H1 (cell line): ENCODE measurements at places on chromosomes 5 and 9. TPM values are rescaled to one million over a fixed set of nuclear protein-coding genes. Genes with fewer than 3 reads are reported as not detected.

GRCh38 chr9:133485531-133486260, 6.8 kb upstream of the SLC2A6 start:
- no peaks in the 10 kb centered on the region; the same call in 1 of the 2 replicates for H3K27me3 ChIP-seq
- no peak overlapping the region for H3K27ac ChIP-seq
- H3K4me3 ChIP-seq = no peak overlapping the region
- H3K36me3 ChIP-seq = no peaks in the 10 kb centered on the region
- no peak for DNase-seq
- H3K4me1 ChIP-seq = no peaks in the 10 kb centered on the region; the same call in 1 of the 2 replicates

TSSK1B gene
- not detected in 2 replicates for total RNA-seq

- no peak for DNase-seq
- no peak overlapping the region for H3K27ac ChIP-seq
- H3K36me3 ChIP-seq = no peaks in the 10 kb centered on the region; the same call in 1 of the 2 replicates
- no peak overlapping the region for H3K4me3 ChIP-seq
Measured at GRCh38 chr5:4859500-4860235, 280.5 kb upstream of the ADAMTS16 start.

DNA sequence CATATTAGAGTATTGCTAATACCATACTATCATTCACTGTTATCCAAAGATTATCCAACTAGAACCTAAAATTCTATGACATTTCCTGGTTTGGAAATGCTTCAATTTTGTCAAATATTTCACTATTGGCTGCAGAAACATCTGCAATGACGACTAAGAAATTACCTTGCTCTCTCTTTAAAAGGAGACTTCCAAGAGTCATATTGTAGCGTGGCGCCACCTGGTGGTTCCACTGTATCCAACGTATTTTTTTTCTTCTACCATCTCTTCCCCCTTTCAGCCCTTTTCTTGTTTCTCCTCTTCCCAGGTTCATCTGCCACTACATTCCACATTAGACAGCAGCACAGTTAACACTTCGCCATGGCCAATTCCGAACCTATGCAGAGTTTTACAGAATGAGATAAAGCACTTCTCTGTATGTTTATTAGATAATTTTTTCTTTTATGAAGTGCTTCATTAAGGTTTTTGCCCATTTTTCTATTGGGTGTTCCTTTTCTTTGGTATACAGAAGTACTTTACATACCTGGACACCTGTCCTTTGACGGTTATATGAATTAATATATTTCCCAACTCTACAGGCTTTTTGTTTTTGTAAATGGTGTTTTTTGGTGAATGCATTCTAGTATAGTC, 153.5 kb downstream of the CDC42SE2 start:
- H3K4me3 ChIP-seq = no peak overlapping the region
- no peaks in the 10 kb centered on the region for H3K4me1 ChIP-seq
- H3K27ac ChIP-seq = no peak overlapping the region
- no peaks in the 10 kb centered on the region; the same call in 1 of the 2 replicates for H3K36me3 ChIP-seq

- H3K36me3 ChIP-seq = no peaks in the 10 kb centered on the region
- no peak overlapping the region for H3K27ac ChIP-seq
- no peak for DNase-seq
- H3K4me3 ChIP-seq = no peak overlapping the region
- H3K4me1 ChIP-seq = no peaks in the 10 kb centered on the region
Measured at GRCh38 chr5:856531-857425, 6.0 kb upstream of the ZDHHC11 start.

PCDHA9 gene
- total RNA-seq = 0.28 and 0.36 TPM in 2 replicates

GRCh38 chr9:87714819-87715218, 11.1 kb upstream of the CTSL start:
- H3K27ac ChIP-seq = no peak overlapping the region
- no peak for DNase-seq
- H3K4me3 ChIP-seq = no peak overlapping the region
- no peaks in the 10 kb centered on the region; the same call in 1 of the 2 replicates for H3K4me1 ChIP-seq
- no peaks in the 10 kb centered on the region for H3K27me3 ChIP-seq

- H3K27me3 ChIP-seq = no peaks in the 10 kb centered on the region
- DNase-seq = no peak
- H3K4me3 ChIP-seq = no peak overlapping the region
- H3K27ac ChIP-seq = no peak overlapping the region
- H3K4me1 ChIP-seq = peaks cover 7% of the 10 kb centered on the region
- no peaks in the 10 kb centered on the region for H3K36me3 ChIP-seq
Measured at GRCh38 chr9:83431101-83432060, 106.8 kb downstream of the FRMD3 start.

GRCh38 chr9:36730414-36730813, 157.7 kb downstream of the MELK start:
- no peaks in the 10 kb centered on the region for H3K27me3 ChIP-seq
- H3K27ac ChIP-seq = no peak overlapping the region
- no peak overlapping the region for H3K4me3 ChIP-seq
- peaks cover 6% of the 10 kb centered on the region for H3K4me1 ChIP-seq
- no peak for DNase-seq

- H3K27ac ChIP-seq = no peak overlapping the region
- no peaks in the 10 kb centered on the region for H3K27me3 ChIP-seq
- no peak for DNase-seq
- no peaks in the 10 kb centered on the region for H3K4me1 ChIP-seq
Measured at GRCh38 chr9:104416470-104416869, 87.6 kb upstream of the OR13F1 start.

C5orf46 gene
- total RNA-seq = not detected in 2 replicates

GRCh38 chr5:141826674-141827073, 51.5 kb downstream of the PCDH1 start:
- H3K4me3 ChIP-seq = no peak overlapping the region
- H3K4me1 ChIP-seq = peaks cover 16% of the 10 kb centered on the region
- H3K27ac ChIP-seq = peak overlapping the region; percentile 36; the same call in 1 of the 2 replicates
- H3K27me3 ChIP-seq = no peaks in the 10 kb centered on the region
- no peak for DNase-seq
- no peaks in the 10 kb centered on the region for H3K36me3 ChIP-seq
